LoVo (cell line): ENCODE measurements at places on chromosomes 11 and 22.

DNA sequence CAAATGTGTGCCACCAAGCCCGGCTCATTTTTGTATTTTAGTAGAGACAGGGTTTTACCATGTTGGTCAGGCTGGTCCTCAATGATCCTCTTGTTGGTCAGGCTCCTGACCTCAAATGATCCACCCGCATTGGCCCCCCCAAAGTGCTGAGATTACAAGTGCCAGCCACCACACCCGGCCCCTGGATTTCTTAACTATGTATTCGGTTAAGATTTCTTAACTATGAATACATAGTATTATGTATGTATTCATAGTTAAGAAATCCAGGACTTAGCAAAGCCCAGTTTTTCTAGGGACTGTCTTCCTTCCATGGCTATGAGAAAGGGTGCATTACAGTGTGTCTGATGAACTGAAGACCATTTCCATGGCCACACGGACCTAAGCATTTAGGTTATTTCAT is 1.7 kb downstream of the C11orf91 start:
- no peak for DNase-seq

- peak; percentile 45 for DNase-seq
Measured at GRCh38 chr11:27718346-27718862, 18.1 kb upstream of the BDNF start.

GRCh38 chr11:108887436-108888238 is 222.8 kb downstream of the DDX10 start:
- no peak for DNase-seq

- DNase-seq: no peak
Measured at GRCh38 chr11:64712430-64713015, 10.5 kb downstream of the NRXN2 start.

DNA sequence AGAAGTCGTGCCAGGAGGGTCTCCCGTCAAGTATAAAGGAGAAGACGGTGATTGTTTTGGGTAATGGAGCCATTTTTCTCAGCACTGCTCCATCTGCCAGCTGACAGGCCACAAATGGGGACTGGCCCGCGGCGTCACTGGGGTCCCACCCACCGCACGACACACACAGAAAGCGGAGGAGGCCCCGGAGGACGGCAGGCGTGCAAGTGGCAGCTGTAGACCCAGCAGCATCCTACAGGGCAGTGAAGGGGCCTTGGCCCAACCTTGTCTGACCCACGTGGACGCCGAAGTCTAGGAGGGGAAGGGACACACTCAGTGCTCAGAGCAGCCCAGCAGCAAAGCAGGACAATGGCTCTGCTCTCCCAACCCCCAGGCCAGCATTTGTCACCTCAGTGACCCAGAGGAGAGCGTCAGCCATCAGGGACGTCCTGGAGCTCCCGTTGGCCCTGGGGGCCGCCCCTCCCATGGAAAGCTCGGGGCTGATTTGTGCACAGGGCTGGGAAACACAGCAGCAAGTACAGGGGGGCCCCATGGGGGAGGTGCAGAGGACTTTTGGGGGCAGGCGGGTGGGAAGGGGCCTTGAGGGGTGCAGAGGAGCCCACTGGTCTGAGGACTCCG is 644.4 kb downstream of the BRD1 start:
- no peak for DNase-seq

DNA sequence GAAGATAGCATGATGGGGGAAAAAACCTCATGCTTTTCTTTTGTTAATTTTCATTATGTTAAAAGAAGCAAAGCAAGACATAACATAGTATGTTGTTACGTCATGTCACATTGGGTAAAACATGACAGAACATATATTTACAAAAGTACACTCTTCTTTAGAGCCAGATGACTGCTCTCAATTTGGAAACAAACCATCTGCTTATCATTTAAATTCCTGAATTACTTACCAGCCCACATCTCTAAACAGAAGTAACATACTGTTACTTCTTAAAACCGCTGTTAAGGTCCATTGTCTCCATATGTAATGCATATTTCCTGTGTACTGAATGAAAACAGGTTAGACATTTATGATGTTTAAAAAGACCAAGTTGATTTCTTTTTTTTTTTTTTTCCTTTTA is 100.0 kb downstream of the TMEM135 start:
- DNase-seq: no peak

DNA sequence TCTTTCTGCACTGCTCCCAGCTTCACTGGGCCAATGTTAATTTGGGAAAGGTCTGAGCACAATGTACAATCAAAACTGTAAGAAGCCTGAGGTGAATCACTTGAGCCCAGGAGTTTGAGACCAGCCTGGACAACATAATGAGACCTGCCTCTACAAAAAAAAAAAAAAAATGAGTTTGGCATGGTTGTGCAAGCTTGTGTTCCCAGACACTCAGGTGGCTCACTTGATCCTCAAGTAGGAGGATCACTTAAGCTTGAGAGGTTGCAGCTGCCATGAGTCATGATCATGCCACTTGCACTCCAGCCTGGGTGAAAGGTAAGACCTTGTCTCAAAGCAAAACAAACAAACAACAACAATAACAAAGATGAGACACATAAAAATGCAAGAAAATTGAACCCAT is 38.6 kb upstream of the SC5D start:
- peak; percentile 27 for DNase-seq

- no peak for DNase-seq
Measured at GRCh38 chr11:88313441-88313840, 24.1 kb downstream of the CTSC start.

- no peak for DNase-seq
Measured at GRCh38 chr22:48704335-48704734, 1123.3 kb downstream of the BRD1 start.

DNA sequence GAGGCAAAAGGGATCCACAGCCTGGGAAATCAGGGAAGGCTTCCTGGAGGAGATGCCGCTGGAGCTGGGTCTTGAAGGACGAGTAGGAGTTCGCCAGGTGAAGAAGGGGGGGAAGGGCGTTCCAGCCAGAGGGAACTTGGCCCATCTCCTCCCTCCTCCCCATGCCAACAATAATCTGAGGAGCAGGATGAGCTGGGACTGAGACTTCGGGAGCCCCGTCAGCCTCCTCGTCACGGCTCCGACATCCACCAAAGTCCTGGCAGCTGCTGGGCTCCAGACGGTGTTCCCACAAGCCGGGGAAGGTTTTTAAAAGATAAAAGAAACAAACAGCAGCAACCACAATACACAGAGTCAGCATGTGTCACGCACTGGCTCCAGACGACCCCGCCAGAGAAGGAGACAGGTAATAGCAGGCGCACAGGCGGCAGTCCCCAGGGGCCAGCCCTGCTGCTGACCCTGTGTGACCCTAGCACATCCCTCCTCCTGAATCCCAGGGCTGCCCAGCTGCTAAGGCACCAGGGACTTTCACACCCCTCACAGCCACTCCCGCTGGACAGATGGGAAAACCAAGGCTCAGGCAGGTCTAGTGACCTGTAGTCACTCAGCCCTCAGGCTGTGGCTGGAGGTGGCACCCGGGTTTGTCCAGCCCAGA is 37.3 kb downstream of the NUP50 start:
- no peak for DNase-seq
